ENCODE measurements at places on chromosomes 13 and 19.
A peak's percentile ranks its signal among the peaks of the same experiment; 100 is the strongest.

GRCh38 chr13:52599037-52599847 lies 43.0 kb upstream of the HNRNPA1L2 start:
- no peak for DNase-seq

GRCh38 chr19:16620584-16620983 lies 7.4 kb downstream of the MED26 start:
- no peak for DNase-seq

DNA sequence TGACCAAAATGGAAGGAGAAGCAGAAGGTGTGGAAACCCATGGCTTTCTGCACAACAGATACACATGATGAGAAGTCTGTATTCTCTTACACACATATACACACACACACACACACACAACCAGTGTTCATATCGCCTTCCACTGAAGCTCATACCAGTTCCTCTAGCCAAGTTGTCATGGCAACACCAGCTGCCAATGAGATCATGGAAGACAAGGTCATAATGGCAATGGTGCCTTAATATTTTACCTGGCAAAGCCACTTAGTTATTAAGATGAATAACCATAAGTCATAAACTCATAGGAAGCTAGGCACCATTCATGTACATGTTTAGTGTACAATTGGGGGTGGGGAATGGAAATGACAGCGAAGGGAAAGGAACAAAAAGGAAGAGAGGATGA lies 2.6 kb upstream of the DHRS12 start:
- DNase-seq = peak; percentile 42

DNA sequence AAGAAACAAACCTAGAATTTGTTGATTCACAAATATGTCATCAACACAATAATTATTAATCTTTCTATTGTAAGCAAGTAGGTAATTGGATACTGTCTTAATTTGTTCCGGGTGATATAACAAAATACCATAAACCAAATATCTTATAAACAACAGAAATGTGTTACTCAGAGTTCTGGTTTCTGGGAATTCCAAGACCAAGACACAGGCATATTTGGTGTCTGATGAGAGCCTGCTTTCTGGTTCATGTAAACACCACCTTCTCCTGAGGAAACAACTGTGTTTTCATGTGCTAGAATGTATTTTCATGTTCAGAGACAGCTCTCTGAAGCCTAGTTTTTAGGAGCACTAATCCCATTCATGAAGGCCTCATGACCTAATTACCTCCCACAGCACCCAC lies 1819.5 kb downstream of the SLITRK5 start:
- no peak for DNase-seq

GRCh38 chr13:27455331-27455855 lies 5.0 kb upstream of the MTIF3 start:
- DNase-seq = no peak

DNA sequence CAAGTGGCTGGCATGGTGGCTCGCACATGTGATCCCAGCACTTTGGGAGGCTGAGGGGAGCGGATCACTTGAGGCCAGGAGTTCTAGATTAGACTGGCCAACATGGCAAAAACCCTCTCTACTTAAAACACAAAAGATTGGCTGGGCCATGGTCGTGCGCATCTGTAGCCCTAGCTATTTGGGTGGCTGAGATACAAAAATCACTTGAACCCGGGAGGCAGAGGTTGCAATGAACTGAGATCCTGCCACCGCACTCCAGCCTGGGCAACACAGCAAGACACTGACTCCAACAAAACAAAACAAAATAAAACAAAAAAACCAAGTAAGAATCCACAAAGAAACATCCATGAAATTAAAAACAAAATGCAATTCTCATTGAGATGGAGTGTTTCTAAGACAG lies 630.6 kb downstream of the UQCRFS1 start:
- no peak for DNase-seq

DNA sequence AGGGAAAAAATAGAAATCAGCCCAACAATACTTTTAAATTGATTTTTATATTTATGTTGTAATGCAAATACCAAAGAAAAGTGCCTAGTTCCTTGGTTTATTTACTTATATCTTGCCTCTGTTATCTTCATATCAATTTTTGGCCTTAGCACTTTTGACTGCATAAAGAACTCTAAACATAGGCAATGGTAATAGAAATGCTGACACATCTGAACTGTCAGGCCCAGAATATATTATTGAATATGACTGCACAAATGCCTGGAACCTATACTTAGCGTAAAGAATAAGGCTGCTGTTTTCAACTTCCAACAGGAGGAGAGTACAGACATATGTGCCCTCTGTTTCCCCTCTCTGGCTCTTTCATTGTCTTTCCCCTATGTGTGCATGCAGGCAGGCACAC lies 91.1 kb downstream of the DNAJC15 start:
- no peak for DNase-seq

DNA sequence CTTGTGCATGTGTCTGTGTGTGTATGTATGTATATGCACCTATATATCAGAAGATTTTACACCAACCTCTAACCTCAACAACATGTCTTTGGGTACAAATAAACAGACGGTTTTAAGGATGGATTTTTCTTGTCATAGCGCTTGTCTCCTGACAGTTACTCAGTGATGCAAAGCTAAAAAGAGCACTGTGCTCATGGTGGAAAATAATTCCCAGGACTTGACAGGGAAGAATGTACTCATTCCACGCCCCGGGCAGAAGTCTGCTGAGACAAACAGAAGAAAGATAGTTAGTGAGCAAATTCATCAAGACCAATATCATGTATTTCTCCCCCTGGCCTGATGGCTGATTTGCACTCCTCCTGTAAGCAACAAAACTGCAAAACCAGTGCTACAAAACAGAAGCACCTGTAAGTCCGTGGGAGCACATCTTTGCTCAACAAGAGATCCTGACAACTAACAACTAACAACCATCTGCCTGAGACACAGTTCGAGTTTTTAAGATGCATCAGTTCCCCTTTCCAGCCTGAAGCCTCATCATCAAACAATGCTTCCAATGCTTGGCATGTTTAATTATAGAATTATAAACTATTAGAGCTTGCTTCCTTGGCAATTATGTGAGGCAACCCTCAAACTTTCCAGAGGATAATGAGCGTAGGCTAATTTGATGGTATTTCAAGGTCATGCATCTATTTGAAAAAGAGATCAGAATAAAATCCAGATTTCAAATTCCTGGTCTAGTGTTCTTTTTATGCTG lies 812.7 kb upstream of the MIR17HG start:
- DNase-seq = no peak

GRCh38 chr19:15453091-15453578 lies 3.4 kb upstream of the WIZ start:
- DNase-seq = no peak

- DNase-seq = no peak
Measured at GRCh38 chr19:39236527-39236926, 8.3 kb downstream of the IFNL3 start.

DNA sequence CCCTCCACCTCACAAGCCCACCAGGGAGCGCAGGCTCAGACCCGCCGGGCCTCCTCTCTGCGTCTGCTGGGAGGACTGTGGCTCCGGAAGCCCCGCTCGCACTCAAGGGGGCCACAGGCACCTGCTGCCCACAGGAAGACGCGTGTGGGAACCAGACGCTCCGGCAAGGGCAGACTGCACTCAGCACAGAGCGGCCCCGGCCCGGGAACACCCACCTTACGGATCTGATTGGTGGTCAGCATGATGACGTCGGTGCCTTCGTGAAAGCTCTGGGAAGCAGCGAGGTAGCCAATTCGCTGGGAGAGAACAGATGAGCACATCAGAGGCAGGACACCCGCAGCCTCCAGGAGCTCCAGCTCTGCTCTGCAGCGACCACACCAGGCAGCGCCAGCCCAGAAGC lies 14.6 kb downstream of the AP3D1 start:
- no peak for DNase-seq

DNA sequence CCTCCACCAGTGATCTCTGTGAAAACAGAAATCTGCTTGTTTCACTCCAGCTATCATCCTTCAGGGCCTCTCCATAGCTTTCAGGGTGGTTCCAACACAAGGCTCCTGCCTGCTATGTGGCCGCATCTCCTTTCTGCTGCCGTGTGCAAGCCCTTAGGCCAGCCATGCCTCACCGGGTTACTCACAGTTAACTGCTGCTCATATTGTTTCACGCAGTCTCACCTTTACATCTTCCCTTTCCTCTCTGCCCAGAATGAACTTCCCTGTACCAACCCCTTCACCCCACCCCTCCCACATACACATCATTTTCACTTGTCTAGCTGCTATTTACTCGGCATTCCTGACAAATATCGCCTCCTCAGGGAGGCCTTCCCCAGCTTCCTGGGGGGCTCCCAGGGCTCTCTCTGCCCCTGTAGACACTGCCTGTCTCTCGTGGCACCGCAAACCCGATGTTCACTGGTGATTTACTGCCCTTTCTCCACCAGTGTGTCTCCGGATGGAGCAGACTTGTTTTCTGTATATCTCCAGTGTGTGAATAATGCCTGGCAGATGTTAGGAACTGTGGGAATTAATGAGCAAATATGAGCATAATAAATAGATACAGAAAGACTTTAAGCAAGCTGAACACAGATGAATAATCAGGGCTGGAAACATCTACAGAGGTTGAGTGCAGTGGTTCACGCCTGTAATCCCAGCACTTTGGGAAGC lies 39.3 kb upstream of the GPR183 start:
- no peak for DNase-seq

GRCh38 chr19:31100981-31101380 lies 248.3 kb downstream of the TSHZ3 start:
- no peak for DNase-seq

GRCh38 chr19:52734331-52734892 lies 432 bp downstream of the ZNF611 start:
- no peak for DNase-seq

DNA sequence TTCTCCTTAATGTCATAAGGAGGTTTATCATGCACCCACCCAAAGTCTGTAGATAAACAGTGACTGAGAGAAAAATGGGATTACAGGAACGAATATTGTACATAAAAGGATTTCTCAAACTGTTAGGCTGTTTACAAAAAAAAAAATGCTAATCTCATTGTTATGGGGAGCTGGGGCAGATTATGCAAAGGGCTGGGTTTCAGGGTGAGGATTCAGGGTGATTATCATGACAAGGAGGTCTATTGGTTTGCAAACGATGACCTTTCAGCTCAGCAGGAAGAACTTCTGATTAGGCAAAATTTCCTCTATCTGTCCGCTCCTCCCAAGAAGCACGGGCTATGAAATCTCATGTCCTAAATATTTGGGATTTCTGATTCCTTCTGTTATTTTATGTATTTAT lies 41.4 kb downstream of the NLRP12 start:
- no peak for DNase-seq

DNA sequence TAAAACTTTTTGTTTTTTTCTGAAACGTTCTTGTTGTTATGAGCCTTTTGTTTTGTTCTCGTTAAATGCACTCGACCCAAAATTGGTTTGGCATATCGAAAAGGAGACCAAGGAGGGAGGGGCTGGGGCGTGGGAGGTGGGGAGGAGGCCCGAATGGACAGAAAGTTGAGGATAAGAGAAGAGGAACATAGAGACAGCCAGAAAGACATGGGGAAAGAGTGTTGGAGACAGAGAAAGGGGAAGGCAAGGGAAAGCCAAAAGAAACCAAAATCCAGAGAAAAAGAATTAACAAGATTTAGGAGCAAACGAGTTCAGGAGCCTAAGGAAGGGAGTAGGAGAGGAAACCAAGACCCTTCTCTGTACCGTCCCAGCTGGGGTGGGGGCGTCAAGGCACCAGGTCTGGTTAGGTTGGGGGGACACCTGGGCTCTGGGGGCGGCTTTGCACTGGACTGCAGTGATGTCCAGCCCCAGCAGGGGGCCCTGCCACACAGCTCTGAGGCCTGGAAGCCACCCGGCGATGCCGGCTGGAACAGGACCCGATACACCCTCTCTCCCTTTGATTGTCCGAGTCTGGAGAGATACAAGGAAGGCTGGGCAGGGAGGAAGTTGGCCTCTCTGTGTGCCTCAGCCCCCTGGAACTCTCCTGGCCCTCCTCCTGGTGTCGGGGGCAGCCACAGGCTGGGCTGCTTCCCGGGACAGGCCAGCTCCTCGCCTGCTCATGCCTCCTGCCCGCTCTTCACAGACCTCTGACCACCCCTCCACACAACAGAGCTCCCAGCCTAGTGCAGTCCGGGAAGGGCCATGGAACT lies 11.6 kb upstream of the ASF1B start:
- DNase-seq = peak; percentile 72

- no peak for DNase-seq
Measured at GRCh38 chr13:96229356-96229755, 139.4 kb downstream of the HS6ST3 start.

DNA sequence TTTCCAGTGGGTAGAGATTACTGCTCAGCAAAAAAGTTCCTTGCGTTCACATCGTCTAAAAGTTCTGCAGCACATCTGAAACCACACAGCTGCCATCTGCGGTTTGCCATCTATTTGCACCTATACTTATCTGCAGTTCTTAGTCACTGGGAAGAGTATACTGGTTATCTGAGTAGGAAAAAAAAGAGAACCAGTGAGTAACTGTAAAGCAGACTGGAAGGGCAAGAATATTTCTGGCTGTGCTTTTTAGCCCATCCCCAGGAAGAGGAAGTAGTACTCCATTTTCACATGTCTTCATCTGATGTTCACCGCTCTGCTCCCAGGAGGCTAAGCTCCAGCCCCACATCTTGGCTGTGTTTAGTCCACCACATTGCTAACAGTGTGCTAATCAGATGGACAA lies 35.6 kb downstream of the EFNB2 start:
- no peak for DNase-seq

DNA sequence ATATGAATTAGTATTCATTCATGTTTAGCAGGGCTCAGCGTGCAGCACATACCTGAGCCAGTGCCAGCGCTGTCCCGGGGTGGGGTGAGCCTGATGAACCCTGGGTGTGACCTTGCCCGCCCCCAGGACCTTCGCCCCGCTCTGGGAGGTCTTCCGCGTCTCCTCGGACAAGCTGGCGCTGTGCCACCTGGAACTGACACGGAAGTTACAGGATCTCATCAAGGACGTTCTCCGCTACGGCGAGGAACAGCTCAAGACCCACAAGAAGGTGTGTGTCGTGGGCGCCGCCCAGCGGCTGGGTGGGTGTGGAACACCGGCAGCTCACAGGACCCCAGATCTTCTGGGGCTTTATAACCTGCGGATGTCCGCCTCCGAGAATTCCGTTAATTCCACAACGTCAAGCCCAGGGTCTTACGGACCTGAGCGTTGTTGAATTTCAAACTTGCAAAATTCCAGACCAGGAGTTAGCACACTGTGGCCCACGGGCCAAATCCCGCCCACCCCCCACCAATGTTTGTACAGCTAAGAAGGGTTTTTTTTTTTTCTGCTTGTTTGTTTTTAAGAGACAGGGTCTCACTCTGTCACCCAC lies 15.4 kb downstream of the FCHO1 start:
- peak; percentile 13 for DNase-seq

DNA sequence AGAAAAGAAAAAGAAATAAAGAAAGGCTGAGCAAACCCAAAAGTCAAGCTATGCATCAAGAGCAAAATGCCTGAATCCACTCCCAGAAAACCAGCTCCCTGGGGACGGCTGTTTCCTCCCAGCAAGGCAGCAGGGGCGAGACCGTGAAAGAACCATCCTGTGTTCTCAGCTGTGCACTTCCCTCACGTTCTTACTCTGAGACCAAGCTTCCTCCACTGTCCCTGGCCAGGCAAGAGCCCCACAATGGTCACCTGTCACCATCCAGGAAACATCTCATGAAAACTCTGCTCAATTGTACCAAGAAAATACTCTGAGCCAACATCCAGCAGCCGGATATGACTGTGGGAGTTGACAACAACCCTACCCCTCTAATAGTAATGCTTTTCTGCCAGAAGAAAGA lies 22.9 kb downstream of the RAB20 start:
- DNase-seq = no peak

Measured in naive thymus-derived CD8-positive, alpha-beta T cell (primary cell).